ENCODE measurements at places on chromosomes 3 and 15.

- DNase-seq, result no peak
Measured at GRCh38 chr15:101322016-101322695, 27.1 kb upstream of the SNRPA1 start.

DNA sequence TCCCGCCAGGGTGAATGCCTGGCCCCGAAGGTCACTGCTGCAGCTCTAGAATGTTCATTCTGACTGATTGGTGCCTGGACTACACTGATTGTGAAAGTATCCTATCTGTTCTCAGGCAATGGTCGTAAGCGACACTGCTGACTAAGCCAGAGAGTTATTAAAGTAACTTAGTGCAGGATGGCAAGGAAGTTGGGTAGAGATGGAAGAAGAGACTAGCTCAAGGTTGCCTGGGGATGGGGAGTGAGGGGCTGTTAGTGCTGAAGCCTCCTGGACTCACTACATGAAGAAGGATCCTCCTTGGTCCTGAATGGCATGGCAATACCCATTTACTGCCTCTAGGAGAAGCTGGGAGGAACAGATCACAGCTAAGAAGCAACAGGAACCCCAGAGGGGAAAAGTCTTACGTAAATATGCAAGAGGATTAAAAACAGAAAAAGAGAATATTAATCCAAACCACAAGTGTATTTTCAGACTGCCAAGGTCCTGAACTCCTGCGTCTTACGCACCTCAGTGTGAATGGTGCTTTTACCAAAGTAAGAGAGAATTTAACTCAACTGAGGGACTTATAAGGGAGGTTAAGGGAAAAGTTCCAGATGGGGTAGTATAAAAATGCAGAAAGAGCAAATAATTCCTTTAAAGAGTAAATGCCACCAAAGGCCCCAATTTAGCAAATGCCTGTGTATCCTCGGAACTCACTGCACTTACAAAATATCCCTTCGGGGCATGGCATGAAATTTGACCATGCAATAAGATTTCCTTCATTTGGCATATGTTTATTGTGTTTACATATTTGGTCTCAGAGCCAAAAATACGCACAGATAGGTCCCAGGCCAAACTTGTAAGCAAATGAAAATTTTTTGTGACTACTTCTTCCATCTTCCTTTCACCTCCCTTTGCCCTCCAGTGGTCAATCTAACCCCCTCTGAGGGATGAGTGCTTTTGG is 64.0 kb upstream of the DGKG start:
- no peak for DNase-seq

DNA sequence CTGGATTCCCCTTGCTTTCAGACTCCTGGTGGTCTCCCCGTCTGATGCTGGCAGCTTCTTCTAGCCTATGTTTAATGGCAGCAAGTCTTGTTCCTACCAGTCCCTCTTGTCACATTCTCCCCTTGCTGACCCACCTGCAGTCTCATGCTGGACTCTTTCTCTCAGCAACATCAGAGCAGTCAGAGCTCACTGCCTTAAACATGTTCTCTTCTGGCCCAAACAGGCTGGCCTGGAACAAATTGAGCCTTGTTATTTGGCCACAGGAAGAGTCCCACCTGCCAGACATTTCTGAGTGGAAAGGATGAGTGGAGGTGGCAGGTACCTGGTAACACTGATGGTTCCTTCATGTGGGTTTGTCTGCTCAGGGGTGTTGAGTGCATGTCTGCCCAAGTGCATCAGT is 59.2 kb upstream of the APEH start:
- DNase-seq, result no peak

GRCh38 chr3:117263270-117263669 is 553.7 kb downstream of the TUSC7 start:
- no peak for DNase-seq

DNA sequence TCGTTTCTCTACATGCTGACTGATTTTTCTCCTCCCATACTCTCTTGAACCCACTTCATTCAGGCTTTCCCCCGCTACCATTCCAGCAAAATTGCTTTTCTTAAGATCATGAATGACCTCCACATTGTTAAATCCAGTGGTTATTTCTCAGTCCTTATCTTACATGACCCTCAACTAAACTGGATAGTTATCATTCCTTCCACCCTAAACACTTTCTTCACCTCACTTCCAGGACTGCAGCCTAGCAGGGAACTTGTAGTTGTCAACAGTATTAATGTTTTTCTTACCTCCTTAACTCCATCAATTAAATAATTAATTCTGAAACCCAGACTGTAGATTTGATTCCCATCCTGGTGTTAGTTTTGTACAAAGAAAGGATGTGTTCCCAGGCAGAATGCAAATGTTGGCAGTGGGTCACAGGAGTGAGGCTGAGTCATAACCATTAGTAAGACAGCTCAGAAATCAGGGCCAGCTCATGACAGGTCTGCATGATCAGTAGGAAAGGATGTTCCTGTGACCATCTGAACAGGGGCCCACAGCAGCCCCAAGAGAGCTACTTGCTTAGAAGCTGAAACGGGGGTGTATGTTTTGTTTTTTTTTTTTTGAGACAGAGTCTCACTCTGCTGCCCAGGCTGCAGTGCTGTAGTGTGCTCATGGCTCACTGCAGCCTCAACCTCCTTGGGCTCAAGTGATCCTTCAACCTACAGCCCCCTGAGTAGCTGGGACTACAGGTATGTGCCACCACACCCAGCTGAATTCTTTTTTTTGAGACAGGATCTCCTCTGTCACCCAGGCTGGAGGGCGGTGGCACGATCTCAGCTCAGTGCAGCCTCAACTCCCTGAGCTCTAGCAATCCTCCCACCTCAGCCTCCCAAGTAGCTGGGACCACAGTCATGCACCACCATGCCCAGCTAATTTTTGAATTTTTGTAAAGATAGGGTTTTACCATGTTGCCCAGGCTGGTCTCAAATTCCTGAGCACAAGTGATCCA is 9.1 kb downstream of the BCL2L10 start:
- peak; percentile 66 for DNase-seq

DNA sequence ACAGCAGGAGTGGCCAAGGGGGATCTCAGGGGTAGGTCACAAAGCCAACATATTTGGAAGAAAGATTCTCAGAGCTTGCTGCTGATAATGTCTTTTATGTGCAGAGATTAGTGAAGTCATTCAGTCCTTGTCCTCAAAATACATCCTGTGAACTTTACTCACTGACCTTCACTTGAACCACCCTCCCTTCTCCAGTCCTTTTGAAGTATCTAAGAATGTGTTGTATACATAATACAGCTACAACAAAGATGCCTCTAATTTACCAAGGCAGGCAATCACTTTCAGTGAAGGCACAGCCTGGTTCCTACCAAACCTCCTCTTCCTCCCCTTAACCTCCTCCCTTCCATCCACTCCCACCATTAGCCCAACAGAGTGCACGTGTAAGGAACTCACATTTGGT is 38.3 kb downstream of the ETV5 start:
- no peak for DNase-seq

DNA sequence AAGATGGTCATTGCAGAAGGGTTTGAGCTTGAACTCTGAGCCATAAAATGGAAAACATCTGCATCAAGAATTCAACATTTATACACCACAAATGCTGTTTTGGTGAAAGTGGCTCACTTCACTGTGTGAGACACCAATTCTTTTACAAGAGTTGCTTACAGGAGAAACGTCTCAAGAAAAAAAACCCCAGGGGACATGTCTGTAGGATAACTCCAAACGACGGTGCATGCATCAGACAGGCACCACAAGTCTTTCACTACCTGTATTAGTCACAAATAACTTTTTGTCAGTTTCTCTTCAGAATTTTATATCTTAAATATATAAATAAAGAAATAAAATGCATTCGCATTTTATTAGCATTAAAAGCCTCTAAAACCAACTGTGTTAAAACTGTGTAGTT is 164.3 kb downstream of the EFHB start:
- DNase-seq, result no peak

GRCh38 chr3:52104684-52105640 is 48.6 kb upstream of the DUSP7 start:
- no peak for DNase-seq

DNA sequence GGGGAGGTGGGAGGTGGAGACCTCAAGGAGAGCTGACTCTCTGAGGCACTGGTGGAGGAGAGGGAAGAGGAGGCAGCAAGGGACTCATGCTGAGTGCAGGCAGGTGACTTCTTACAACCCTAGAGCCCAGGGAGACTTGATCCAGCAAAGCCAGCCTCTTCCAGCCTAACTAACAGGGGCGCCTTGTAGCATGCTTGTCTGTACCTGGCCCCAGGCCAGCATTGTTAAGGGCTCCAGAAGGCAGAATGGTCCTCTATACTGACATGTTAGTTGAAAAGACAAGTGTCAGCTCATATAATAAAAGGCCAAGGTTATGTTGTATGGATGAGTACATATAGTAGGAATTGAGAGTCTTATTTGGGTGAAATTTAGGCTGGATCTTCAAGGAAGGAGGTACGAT is 65.4 kb downstream of the CHDH start:
- no peak for DNase-seq

GRCh38 chr3:180881065-180881801 is 31.2 kb upstream of the FXR1 start:
- DNase-seq, result no peak

DNA sequence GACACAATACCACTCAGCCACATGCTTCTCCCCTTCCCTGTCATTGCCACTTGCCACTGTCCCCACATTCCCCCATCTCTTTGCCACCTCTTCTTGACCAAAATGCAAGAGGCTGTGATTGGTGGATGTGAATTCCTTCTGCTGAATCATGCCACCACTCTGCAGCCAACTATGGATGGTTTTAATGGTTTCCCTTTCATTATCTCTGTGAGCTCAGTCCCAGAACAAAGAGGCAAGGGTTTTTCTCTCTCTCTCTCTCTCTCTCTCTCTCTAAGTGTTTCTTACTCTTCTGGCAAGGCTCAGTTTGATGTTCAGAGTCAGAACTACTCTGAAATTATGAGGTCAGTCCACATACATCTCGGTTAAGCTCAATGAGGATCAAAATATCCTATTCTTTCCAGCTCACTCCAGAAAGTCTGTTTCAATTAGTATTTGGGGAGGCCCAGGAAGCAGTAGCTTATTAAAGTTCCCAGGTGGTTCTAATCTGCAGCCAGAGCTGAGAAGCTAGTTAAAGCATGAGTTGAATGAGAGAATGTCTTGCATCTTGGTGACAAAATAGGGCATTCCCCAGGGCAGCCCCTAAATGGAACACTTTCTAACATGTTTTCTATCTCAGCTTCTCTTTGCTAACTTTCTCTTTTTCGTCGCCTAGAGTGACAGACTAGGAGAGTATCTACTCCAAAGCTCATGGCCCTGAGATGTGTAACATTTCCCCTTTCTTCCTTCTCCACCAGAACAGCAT is 8.5 kb upstream of the ILDR1 start:
- no peak for DNase-seq

GRCh38 chr15:88876573-88876972 is 18.8 kb downstream of the HAPLN3 start:
- no peak for DNase-seq

DNA sequence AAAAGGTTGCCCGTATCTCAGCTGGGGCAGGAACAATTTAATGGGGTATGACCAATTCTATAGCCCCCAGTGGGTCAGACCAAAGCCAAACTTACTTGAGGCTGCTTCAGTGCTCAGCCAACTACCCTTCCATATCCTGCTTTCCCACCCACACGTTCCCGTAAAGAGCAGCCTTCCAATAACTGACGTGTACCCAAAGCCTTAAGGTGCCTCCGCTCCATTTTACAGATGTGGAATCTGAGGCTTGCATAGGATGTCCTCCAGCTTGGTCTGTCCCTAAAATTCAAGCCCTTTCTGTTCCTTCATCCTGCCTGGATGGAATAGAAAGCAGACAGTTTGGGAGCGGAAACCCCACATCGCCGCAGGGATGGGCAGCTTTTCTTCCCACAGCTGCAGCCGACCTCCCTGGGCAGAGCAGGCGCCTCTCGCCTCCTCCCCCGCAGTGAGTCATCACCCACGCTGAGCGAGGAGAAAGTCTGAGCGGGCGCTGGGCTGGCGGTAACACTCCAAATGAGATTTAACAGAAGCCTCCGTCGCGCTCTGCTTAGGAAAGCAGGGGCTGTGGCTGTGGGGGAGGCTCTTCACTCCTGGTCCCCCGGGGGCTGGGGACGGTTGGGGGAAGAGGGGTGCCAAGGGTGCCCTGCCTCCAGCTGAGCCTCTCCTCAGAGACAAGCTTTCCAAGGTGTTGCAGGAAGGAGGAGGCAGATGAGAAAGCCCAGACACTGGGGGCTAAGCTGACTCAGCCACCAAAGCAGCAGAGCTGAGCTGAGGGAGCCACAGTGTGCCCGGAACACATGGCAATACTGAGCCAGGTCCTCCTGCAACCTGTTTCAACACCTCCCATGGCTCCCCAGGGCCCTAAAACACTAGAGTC is 57.8 kb upstream of the HRH1 start:
- peak; percentile 72 for DNase-seq

- DNase-seq, result no peak
Measured at GRCh38 chr3:13299531-13300155, 120.5 kb downstream of the NUP210 start.
